Activated CD8-positive, alpha-beta memory T cell treated with anti-CD3 and anti-CD28 coated beads for 1 hour (primary cell): ENCODE measurements at places on chromosomes 12 and 14.

DNA sequence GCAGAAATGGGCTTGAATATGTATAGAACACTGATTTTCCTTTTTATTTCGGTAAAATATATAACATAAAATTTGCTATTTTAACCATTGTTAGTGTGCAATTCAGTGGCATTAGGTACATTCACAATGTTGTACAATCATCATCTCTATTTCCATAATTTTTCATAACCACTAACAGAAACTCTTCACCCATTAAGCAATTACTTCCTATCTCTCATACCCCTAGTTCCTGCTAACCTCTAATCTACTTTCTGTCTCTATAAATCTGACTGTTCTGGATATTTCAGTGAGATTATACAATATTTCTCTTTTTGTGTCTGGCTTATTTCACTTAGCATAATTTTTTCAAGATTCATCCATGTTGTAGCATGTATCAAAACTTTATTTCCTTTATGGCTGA lies 8.9 kb upstream of the RNF212B start:
- no peak for DNase-seq

GRCh38 chr14:45199230-45199629 lies 53.8 kb downstream of the MIS18BP1 start:
- DNase-seq = no peak

- DNase-seq = no peak
Observed at GRCh38 chr12:4386801-4387200, 7.3 kb upstream of the FGF23 start.

- no peak for DNase-seq
Observed at GRCh38 chr12:50603817-50604639, 99.2 kb downstream of the DIP2B start.

GRCh38 chr12:66573605-66574004 lies 105.3 kb downstream of the GRIP1 start:
- DNase-seq = no peak

DNA sequence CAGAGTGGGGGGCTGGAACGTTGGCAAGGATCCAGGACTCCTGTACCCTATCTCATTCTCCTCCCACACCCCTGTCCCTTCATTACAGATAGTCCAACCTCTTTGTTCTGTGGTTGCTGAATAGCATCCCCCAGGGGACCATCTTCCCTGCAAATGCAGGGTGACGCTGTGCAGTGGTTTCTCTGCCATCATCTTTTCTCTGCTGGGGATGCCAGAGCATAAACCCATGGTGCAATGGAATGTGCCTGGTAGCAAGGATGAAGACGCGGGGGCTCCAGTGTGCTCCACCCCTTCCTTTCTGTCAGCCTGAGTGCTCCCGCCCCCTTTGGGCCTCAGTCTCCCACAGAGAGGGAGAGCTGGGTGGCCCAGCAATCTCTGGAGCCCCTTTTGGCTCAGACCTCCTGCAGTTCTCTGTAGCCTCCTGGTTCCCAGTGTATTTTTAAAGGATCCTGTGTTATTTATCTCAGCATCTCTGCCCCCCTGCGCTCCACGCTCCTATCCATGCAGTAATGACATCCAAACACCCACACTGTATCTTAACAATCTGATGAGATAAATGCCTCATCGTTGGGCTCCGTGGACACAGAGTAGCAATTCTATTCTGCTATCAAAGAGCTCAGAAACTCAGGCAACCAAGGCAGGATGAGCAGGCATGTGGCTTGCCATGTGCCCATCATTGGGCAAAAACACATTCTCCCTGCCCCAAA lies 212.8 kb downstream of the CACNA1C start:
- DNase-seq = no peak

DNA sequence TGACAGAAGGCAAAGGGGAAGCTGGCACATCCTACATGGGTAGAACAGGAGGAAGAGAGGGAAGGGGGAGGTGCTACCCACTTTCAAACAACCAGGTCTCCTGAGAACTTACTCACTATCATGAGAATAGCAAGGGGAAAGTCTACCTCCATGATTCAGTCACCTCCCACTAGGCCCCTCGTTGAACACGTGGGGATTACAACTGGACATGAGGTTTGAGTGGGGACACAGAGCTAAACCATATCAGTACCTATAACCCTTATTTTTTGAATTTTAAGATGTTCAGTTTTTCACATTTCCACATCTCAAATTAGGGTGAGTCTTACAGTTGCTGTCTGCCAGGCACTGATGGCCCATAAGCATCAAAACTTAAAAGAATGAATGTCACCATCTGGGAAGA lies 80.2 kb upstream of the ST8SIA1 start:
- DNase-seq = no peak

DNA sequence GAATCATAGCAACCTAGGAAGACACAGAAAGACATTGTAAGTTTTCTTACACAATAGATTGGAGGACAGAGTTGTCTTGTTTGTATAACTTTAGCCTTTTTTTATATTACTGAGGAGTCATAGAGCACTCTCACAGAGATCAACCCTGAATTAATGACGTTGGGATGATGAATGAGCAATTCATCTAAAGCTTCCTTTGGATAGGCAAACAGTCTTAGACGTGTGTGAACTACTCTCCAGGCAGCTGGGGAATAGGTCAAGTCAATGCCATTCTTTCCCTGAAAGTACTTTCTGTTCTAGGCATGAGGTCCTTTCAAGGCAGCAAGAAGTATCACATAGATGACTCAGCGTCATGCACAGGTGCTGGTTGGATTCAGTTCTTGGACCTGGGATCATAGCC lies 369.1 kb upstream of the NOVA1 start:
- DNase-seq = no peak

GRCh38 chr14:76228138-76228537 lies 76.4 kb downstream of the GPATCH2L start:
- no peak for DNase-seq

GRCh38 chr14:106318700-106319099 lies 792.3 kb downstream of the TMEM121 start:
- peak; percentile 5 for DNase-seq

DNA sequence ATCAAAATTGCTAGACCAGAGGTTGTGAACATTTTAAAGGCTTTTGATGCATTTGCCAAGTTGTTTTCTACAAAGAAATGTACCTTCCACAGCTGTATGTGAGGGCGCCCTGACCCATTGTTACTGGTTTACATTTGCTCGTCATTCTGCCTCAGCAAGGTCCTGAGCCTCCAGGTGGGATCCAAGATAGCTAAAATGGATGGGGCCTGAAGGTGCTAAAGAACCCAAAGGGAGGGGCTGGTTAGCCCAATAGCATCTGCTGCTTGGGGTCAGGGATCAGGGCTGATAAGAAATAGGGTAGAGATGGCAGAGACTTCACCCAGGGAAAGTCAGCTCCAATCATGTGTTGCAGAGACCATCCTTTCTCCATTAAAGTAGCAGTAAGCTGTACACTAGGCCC lies 43.1 kb downstream of the GALNT16 start:
- no peak for DNase-seq

DNA sequence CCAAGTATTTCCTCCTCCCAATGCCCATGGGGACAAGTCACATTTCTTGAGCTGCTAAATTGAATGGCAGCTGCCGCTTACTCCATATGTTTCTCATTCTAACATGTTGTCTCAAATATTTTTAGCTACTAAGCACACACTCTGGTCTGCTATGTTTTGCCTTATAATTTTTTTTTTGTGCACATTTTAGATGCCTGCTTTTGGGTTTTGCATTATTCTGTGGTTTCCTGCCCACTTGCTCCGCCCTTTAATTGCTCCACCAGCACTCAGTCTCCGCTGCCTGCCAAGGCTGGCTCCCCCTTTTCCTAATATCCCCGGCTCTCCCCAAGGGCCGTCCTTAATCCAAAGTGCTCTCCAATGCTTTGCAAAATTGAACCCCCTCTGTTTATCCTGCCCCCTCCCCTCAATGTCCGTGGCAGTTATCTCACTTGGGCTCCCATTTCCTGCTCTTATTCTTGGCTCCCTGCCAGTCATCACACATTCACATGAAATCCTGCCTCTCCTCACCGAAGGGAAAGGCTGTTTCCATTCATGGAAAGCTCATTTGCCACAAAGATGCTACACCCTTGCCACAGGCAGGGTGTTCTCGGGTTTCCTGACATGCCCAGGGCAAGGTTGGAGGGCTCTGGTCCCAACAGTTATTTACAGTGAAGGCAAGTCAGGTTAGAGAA lies 79.4 kb downstream of the C12orf75 start:
- no peak for DNase-seq

DNA sequence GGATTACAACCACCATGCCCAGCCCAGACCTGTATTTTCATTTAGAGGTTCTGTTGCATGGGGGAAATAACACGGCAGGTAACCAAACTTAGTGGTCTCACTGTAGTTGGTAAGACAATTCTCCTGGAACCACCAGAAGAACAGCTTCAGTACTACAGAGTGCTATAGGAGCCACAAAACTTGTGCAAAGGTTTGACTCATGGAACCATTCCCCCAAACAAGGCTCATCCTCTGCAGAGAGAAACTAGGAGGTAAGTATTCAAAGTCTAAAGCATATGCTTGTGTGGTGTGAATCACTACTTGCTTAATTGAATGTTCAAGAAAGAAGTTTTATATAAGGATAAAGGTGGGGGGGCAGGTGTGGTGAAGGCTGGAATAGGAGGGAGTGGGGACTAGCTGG lies 58.7 kb downstream of the GNS start:
- no peak for DNase-seq
